Effector memory CD4-positive, alpha-beta T cell (primary cell): ENCODE measurements at places on chromosomes 7 and 10.

DNA sequence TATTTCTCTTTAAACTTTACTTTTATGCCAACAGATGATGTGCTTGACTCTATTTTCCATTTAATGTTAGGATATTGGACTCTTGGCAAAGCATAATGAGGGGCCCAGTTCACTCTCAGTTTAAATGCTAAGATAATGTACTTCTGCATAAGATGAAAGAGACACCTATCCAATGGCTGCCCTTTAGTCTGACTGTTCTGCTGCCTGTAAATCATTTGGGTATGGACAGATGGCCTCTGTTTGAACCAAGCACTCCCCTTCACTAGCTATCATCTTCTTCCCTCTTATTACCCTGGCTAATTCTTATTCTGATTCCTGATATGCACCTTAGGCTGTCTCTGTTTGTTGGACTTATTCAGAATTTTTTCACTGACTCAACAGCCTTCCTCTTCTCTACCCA lies 72.1 kb downstream of the SEM1 start:
- H3K27ac ChIP-seq: no peak overlapping the region
- H3K4me1 ChIP-seq: no peaks in the 10 kb centered on the region
- no peak for DNase-seq
- no peak overlapping the region for H3K4me3 ChIP-seq
- H3K27me3 ChIP-seq: no peaks in the 10 kb centered on the region
- no peaks in the 10 kb centered on the region for H3K36me3 ChIP-seq

DNA sequence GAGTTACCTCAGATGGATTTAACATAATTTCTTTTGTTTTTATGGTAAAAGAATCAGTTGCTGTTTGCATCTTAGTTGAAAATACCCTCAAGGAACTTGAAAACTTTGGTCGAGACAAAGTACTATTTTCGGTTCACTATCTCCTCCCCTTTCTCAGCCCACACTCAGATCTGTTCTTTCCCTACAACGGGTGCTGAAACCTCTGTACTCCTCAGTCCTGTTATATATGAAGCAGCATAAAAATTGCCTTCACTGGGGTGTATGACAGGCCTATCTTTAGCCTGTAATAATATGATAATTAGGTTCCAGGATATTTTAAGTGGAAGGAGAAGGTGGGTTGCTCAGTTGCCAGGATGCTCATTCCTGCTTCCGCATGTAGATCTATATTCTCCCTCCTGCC lies 105.2 kb upstream of the NOBOX start:
- H3K27ac ChIP-seq: no peak overlapping the region
- H3K4me3 ChIP-seq: no peak overlapping the region
- no peaks in the 10 kb centered on the region for H3K27me3 ChIP-seq
- DNase-seq: no peak
- H3K36me3 ChIP-seq: no peaks in the 10 kb centered on the region

GRCh38 chr10:130206216-130206737 lies 70.1 kb downstream of the GLRX3 start:
- no peaks in the 10 kb centered on the region for H3K27me3 ChIP-seq
- H3K4me1 ChIP-seq: no peaks in the 10 kb centered on the region
- DNase-seq: no peak
- no peaks in the 10 kb centered on the region for H3K36me3 ChIP-seq
- H3K27ac ChIP-seq: no peak overlapping the region

DNA sequence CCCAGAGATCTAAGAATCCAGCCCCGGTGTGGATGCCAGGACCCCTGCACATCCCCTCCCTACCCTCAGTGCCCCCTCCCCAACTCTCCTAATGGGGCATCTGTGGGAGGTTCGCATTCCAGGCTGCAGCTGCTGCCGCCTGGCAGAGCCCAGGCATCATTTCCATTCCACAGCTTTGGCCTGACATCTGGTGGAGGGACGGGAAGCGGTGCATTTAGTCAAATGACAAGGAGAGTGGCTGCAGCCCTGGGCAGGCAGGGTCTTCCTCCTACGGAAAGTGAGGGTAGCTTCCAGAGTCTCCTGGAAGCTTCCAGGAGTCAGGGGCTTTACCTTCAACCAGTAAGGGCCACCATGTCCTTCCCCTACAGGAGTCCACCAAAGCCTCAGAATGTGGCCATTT lies 30.8 kb downstream of the PRLHR start:
- DNase-seq: no peak
- no peak overlapping the region for H3K4me3 ChIP-seq
- H3K27me3 ChIP-seq: no peaks in the 10 kb centered on the region
- no peak overlapping the region for H3K27ac ChIP-seq
- H3K36me3 ChIP-seq: no peaks in the 10 kb centered on the region

GRCh38 chr10:131905267-131905571 lies 4.4 kb downstream of the PPP2R2D start:
- H3K27me3 ChIP-seq: no peaks in the 10 kb centered on the region
- H3K4me1 ChIP-seq: peaks cover 46% of the 10 kb centered on the region
- H3K27ac ChIP-seq: peak overlapping the region; percentile 27
- no peaks in the 10 kb centered on the region for H3K36me3 ChIP-seq

GRCh38 chr7:155448632-155449007 lies 9.3 kb upstream of the EN2 start:
- no peaks in the 10 kb centered on the region for H3K36me3 ChIP-seq
- H3K27ac ChIP-seq: no peak overlapping the region
- H3K27me3 ChIP-seq: peaks cover 38% of the 10 kb centered on the region
- no peak overlapping the region for H3K4me3 ChIP-seq
- DNase-seq: no peak

GRCh38 chr10:75395066-75395931 lies 6.3 kb downstream of the ZNF503 start:
- peaks cover 15% of the 10 kb centered on the region for H3K4me1 ChIP-seq
- H3K27ac ChIP-seq: no peak overlapping the region
- peaks cover 26% of the 10 kb centered on the region for H3K27me3 ChIP-seq
- no peak for DNase-seq
- H3K4me3 ChIP-seq: no peak overlapping the region
- H3K36me3 ChIP-seq: no peaks in the 10 kb centered on the region

DNA sequence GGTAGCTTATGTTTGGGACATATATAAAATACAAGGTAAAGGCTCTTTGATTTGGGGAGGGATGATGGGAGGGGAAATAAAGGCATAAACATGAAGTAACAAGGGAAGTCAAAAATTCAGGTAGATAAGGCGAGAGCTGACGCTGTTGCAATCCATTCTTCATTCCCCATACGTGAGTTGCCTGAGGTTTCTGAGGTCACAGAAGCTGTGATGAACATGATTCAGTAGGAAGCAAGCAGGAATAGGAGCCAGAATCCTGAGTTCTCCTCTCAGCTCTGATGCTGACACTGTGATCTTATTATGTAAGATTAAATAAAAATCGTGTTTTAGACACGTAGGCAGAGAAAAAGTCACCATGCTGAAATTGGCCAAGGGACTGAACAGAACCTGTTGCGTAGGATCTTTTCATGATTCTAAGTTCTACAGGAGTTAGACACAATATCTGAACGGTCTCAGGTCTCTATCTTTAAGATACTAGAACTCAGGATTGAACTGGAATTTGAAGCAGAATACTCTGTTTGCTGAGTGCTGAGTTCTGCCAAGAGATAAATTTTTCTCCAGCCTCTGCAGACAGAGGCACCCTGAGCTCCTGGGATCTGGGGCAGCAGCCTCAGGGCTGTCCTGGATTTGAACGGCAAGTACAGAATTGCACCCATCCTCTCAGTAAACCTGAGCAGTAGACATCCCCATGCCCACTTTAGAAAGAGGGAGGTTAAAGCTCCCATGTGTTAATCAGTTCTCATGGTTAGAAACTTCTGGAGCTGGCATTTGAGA lies 21.0 kb downstream of the KLF6 start:
- H3K4me3 ChIP-seq: peak overlapping the region; percentile 8
- no peak overlapping the region for H3K27ac ChIP-seq
- DNase-seq: no peak
- H3K4me1 ChIP-seq: peaks cover 41% of the 10 kb centered on the region

DNA sequence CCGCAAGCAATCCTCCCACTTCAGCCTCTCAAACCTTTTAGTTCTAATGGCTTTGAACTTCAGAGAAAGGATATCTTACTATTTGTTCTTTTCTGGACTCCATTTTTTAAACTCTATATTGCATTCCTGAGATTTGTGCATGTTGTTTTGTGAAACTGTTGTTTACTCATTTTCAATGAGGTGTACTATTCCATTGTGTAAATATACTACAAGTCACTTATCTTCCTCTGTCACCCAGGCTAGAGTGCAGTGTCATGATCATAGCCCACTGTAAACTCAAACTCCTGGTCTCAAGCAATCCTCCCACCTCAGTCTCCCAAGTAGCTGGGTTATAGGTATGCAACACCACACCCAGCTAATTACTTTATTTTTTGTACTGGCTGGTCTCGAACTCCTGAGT lies 31.4 kb upstream of the AKR1D1 start:
- DNase-seq: no peak
- H3K27me3 ChIP-seq: peaks cover 3% of the 10 kb centered on the region
- no peak overlapping the region for H3K4me3 ChIP-seq
- H3K4me1 ChIP-seq: no peaks in the 10 kb centered on the region
- H3K27ac ChIP-seq: no peak overlapping the region

DNA sequence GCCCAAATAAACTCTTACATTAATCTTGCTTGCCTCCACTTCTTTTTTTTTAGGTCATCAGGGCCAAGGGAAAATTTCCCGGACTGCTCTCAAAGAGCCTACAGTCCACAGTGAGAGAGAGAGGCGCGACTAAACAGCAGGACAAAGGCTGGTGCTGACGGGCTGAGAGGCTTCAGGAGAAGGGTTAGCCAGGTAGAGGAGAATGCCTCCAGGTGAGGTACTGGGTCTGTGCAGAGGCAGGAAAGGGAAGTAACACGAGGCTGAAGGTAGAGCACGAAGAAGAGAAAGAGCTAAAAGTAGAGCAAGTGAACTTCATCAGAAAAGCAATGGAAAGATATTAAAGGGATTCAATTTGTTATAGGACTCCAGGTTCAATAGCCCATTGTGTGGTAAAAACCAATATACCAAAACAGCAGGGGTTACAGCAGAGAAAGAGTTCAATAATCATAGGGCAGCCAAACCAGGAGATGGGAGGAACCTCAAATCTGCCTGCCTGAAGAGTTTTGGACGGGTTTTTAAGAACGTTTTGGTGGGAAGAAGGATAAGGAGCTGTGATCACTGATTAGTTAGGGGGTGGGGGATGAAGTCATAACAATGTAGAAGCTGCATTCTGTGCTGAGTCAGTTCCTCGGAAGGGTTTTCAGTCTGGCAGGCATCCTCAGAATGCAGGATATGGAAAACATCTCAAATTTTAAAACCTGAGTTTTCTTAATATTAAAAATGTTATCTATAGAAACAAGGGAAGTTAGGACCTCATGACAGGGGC lies 171.5 kb downstream of the AKR1D1 start:
- DNase-seq: no peak
- no peaks in the 10 kb centered on the region for H3K36me3 ChIP-seq
- H3K4me3 ChIP-seq: no peak overlapping the region
- no peaks in the 10 kb centered on the region for H3K4me1 ChIP-seq
- H3K27me3 ChIP-seq: no peaks in the 10 kb centered on the region
- H3K27ac ChIP-seq: no peak overlapping the region

DNA sequence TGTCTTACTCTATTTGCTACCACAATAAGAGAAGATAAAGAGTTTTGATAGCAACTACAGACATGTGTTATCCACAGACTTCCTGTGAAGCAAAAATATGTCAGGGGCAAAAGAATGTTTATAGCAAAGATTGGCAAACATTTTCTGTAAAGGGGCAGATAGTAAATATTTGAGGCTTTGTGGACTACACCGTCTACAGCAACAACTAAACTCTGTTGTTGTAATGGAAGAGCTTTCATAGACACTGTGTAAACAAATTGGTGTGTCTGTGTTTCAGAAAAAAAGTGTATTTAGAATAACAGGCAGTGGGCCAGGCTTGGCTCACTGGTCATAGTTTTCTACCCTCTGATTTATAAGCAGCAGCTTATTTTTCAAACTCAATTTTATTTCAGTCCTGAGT lies 521.4 kb downstream of the ANKRD7 start:
- no peaks in the 10 kb centered on the region for H3K4me1 ChIP-seq
- DNase-seq: no peak
- no peak overlapping the region for H3K4me3 ChIP-seq

- no peak overlapping the region for H3K27ac ChIP-seq
- peaks cover 13% of the 10 kb centered on the region for H3K4me1 ChIP-seq
- DNase-seq: no peak
Observed at GRCh38 chr7:106655703-106656498, 5.1 kb downstream of the CCDC71L start.

DNA sequence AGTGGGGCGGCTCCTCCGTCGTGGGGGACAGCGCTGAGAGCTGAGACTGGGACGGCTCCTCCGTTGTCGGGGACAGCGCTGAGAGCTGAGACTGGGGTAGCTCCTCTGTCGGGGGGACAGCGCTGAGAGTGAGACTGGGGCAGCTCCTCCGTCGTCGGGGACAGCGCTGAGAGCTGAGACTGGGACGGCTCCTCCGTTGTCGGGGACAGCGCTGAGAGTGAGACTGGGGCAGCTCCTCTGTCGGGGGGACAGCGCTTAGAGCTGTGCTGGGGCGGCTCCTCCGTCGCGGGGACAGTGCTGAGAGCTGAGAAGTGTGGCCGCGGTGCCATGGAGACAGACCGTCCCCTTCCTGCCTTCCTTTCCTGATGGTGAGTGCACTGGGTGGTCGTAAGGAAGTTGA lies 136.4 kb downstream of the DYNC2I1 start:
- no peak overlapping the region for H3K27ac ChIP-seq
- no peaks in the 10 kb centered on the region for H3K36me3 ChIP-seq
- H3K27me3 ChIP-seq: peaks cover 17% of the 10 kb centered on the region
- H3K4me3 ChIP-seq: no peak overlapping the region
- no peaks in the 10 kb centered on the region for H3K4me1 ChIP-seq
- DNase-seq: no peak

GRCh38 chr7:130936202-130936931 lies 202.4 kb upstream of the KLF14 start:
- no peak overlapping the region for H3K4me3 ChIP-seq
- peaks cover 42% of the 10 kb centered on the region for H3K4me1 ChIP-seq
- H3K36me3 ChIP-seq: peaks cover 32% of the 10 kb centered on the region

- no peaks in the 10 kb centered on the region for H3K27me3 ChIP-seq
- no peak overlapping the region for H3K4me3 ChIP-seq
- DNase-seq: no peak
- peaks cover 44% of the 10 kb centered on the region for H3K4me1 ChIP-seq
- H3K36me3 ChIP-seq: no peaks in the 10 kb centered on the region
Observed at GRCh38 chr10:69338133-69338456, 59.8 kb downstream of the HK1 start.

GRCh38 chr7:1732072-1732471 lies 62.0 kb downstream of the ELFN1 start:
- H3K27me3 ChIP-seq: no peaks in the 10 kb centered on the region
- no peak overlapping the region for H3K27ac ChIP-seq
- DNase-seq: no peak
- no peaks in the 10 kb centered on the region for H3K4me1 ChIP-seq
- no peak overlapping the region for H3K4me3 ChIP-seq

- no peak overlapping the region for H3K4me3 ChIP-seq
- H3K36me3 ChIP-seq: no peaks in the 10 kb centered on the region
- H3K27me3 ChIP-seq: no peaks in the 10 kb centered on the region
- no peaks in the 10 kb centered on the region for H3K4me1 ChIP-seq
Observed at GRCh38 chr10:49057231-49057880, 58.0 kb downstream of the VSTM4 start.

- H3K4me1 ChIP-seq: no peaks in the 10 kb centered on the region
- no peak overlapping the region for H3K4me3 ChIP-seq
- no peak overlapping the region for H3K27ac ChIP-seq
- no peak for DNase-seq
- H3K36me3 ChIP-seq: no peaks in the 10 kb centered on the region
Observed at GRCh38 chr10:35961501-35961900, 319.4 kb upstream of the FZD8 start.

- H3K27me3 ChIP-seq: no peaks in the 10 kb centered on the region
- DNase-seq: no peak
- H3K36me3 ChIP-seq: no peaks in the 10 kb centered on the region
- no peak overlapping the region for H3K27ac ChIP-seq
Observed at GRCh38 chr10:45180946-45181875, 134.2 kb downstream of the OR13A1 start.
